ENCODE measurements at places on chromosomes 16 and 17.
A peak's percentile ranks its signal among the peaks of the same experiment; 100 is the strongest.

GRCh38 chr16:4900750-4901149, 36.2 kb downstream of the PPL start:
- DNase-seq = no peak
- H3K4me1 ChIP-seq = no peaks in the 10 kb centered on the region
- peaks cover 3% of the 10 kb centered on the region for H3K36me3 ChIP-seq
- no peak overlapping the region for H3K27ac ChIP-seq

DNA sequence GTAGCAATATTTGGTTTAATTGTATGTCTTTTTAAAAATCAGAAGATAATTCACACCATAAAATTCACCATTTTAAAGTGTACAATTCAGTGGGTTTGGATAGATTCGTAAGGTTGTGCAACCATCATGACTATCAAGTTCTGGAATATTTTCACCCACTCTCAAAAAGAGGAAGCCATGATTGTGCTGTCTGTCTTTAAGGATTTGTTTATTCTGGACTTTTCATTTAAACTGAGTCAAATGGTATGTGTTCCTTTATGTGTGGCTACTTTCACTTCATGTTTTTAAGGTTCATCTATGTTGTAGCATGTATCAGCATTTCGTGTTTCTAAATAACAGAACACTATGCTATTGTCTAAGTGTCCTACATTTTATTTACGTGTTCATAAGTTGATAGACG, 68.1 kb upstream of the CPHXL start:
- no peak for DNase-seq
- H3K27me3 ChIP-seq = peaks cover 38% of the 10 kb centered on the region
- H3K36me3 ChIP-seq = no peaks in the 10 kb centered on the region

- no peak overlapping the region for H3K27ac ChIP-seq
- H3K4me1 ChIP-seq = peaks cover 13% of the 10 kb centered on the region
- H3K27me3 ChIP-seq = no peaks in the 10 kb centered on the region
- DNase-seq = no peak
- H3K4me3 ChIP-seq = no peak overlapping the region
Measured at GRCh38 chr16:27289669-27290068, 21.1 kb upstream of the NSMCE1 start.

- H3K4me1 ChIP-seq = peaks cover 28% of the 10 kb centered on the region
- peak overlapping the region; percentile 19 for H3K27ac ChIP-seq
- DNase-seq = no peak
- no peaks in the 10 kb centered on the region for H3K27me3 ChIP-seq
- H3K4me3 ChIP-seq = no peak overlapping the region
- H3K36me3 ChIP-seq = peaks cover 27% of the 10 kb centered on the region
Measured at GRCh38 chr17:41968676-41969075, 2.1 kb downstream of the CNP start.

- no peaks in the 10 kb centered on the region for H3K27me3 ChIP-seq
- peak overlapping the region; percentile 93 for H3K27ac ChIP-seq
- peaks cover 26% of the 10 kb centered on the region for H3K36me3 ChIP-seq
- H3K4me1 ChIP-seq = peaks cover 36% of the 10 kb centered on the region
- H3K4me3 ChIP-seq = peak overlapping the region; percentile 93
- no peak for DNase-seq
Measured at GRCh38 chr17:63840591-63841349, 1.7 kb downstream of the SMARCD2 start.

- H3K4me3 ChIP-seq = no peak overlapping the region
- H3K27me3 ChIP-seq = no peaks in the 10 kb centered on the region
- H3K36me3 ChIP-seq = no peaks in the 10 kb centered on the region
- no peaks in the 10 kb centered on the region for H3K4me1 ChIP-seq
- no peak for DNase-seq
Measured at GRCh38 chr17:65850486-65850885, 289.0 kb upstream of the AXIN2 start.

DNA sequence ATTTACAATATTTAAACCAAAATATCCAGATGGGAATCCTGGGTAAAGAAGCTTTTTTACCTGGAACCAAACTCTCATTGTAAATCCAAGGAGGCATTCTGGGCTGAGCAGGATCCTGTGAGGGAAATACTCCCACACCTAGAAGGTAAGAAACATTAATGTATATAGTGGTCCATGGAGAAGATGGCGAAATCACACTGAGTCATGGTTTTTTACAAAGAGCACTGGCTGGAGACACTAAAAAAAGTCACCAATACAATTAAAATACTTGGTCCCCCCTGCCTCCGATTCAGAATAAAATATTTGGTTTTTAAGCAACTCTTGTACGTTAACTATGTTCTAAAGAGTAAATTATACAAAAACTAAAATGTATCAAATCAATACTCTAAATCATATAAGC, 32.9 kb downstream of the SYNRG start:
- H3K36me3 ChIP-seq = peaks cover 62% of the 10 kb centered on the region
- no peak for DNase-seq
- peaks cover 16% of the 10 kb centered on the region for H3K4me1 ChIP-seq
- no peaks in the 10 kb centered on the region for H3K27me3 ChIP-seq
- H3K27ac ChIP-seq = no peak overlapping the region
- H3K4me3 ChIP-seq = no peak overlapping the region

DNA sequence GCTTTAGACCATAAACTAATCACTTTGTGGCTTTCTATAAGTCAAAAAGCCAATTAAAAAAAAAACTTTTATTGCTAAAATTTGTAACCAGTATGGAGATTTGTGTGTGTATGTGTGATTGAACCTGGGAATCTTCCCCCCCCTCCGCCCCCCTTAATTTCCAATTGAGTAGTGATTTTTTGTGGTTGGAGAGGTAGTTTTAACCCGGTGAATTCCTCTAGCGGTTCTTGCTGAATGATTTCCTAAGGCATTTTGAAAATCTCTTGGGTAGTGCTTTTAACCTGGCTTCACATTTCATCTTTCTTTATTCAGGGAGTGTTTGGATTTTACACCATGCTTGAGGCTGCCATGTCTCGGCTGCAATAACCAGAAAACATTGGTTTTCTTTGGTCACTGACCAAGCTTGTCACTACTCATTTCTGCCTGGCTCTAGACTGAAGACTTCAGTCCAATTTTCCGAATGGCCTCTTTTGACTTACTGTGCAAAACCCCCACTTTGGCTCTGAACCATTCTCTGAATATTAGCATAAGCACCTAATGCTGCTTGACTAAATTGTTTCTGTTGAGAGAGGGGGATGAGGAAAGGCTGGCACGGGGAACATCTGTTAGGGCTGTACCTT, 35.6 kb downstream of the PRKCA start:
- H3K4me3 ChIP-seq = no peak overlapping the region
- no peaks in the 10 kb centered on the region for H3K27me3 ChIP-seq
- no peak overlapping the region for H3K27ac ChIP-seq
- H3K36me3 ChIP-seq = no peaks in the 10 kb centered on the region
- no peak for DNase-seq

DNA sequence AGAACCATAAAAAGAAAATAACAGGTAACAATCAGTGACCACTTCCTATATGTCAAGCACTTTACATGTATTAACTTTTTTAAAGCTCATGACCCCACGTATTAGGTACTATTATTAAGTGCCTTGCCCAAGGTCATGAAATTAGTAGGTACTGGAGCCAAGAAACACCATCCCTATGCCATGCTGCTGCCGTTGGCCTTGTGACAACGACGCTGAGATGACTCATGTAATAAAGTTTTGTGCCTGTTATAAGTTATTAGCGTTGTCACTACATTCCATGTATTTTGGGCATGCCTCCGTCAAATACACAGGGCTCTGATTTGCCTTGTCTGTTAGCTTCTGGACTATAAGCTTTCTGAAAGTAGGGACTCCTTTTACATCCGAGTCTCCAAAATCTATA, 1.4 kb downstream of the BBS2 start:
- H3K4me3 ChIP-seq = peak overlapping the region; percentile 77
- H3K4me1 ChIP-seq = peaks cover 29% of the 10 kb centered on the region
- no peak for DNase-seq
- H3K27me3 ChIP-seq = no peaks in the 10 kb centered on the region
- peaks cover 10% of the 10 kb centered on the region for H3K36me3 ChIP-seq

GRCh38 chr17:65723431-65724151, 162.1 kb upstream of the AXIN2 start:
- H3K4me3 ChIP-seq = no peak overlapping the region
- H3K4me1 ChIP-seq = no peaks in the 10 kb centered on the region
- H3K36me3 ChIP-seq = no peaks in the 10 kb centered on the region
- DNase-seq = no peak

GRCh38 chr16:52312716-52313115, 234.2 kb downstream of the TOX3 start:
- H3K27me3 ChIP-seq = no peaks in the 10 kb centered on the region
- no peak for DNase-seq
- no peaks in the 10 kb centered on the region for H3K4me1 ChIP-seq
- no peak overlapping the region for H3K27ac ChIP-seq
- no peak overlapping the region for H3K4me3 ChIP-seq

GRCh38 chr17:35051183-35051578, 12.3 kb downstream of the RFFL start:
- H3K27me3 ChIP-seq = no peaks in the 10 kb centered on the region
